CD8-positive, alpha-beta T cell (primary cell): ENCODE measurements at places on chromosomes 2 and 18.
A peak's percentile ranks its signal among the peaks of the same experiment; 100 is the strongest.

DNA sequence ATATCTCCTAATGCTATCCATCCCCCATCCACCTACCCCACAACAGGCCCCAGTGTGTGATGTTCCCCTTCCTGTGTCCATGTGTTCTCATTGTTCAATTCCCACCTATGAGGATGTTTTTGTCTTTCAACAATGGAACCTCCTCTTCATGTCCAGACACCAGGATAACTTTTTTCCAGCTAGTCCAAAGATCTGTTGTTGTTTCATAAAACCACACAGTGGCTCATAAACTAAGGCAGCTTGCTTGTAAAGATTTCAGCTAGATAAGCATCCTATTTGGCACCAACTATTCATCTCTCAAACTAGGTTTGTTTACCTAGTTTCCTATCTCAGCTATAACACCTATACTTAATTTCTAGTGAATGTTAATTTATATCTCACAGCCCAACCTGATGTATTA is 937.7 kb downstream of the TRIB2 start:
- no peak for DNase-seq

DNA sequence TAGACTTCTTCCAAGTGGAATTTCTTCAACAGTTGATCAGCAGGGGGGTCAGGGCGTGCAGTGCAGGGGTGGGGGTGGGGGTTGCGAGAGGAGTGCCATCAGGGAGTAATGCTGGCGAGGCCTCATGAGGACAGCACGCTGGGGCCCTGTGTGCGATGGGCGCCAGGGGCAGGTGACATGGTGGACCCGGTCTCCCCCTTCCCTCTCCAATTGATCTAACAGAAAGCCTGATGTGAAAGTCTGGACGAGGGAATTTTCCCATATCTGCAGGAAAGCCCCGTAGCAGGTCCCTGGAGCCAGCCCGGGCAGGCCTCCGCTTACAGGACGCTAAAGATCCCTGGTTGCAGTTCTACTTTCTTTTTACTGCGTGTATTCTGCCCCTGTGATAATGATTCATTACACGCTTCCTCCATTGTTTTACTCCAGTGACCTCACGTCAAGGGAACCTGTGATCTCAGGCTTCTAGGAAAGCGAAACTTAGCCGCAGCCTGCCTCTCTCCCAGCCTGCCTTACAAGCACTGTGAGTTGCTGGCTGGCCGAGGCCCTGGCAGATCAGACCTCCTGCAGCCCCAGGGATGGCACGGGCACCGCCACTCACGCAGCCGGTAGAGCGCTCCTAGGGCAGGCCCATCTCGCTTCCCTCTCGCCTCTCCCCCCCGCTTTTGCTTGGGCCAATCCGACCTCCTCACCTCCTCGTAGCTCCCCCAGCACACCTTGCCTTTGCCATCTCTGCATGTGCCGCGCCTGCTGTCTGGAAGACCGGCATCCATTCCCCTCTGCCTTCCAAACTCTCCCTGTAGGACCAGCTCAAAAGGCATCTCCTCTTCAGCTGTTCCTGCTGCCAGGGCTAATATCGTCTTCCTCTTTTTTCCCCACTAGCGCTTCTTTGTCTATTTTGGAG is 19.2 kb downstream of the NEURL3 start:
- DNase-seq, result peak; percentile 66

GRCh38 chr2:123045713-123046112 is 979.4 kb upstream of the CNTNAP5 start:
- no peak for DNase-seq

GRCh38 chr2:146997488-146997887 is 847.3 kb upstream of the ACVR2A start:
- DNase-seq, result no peak

DNA sequence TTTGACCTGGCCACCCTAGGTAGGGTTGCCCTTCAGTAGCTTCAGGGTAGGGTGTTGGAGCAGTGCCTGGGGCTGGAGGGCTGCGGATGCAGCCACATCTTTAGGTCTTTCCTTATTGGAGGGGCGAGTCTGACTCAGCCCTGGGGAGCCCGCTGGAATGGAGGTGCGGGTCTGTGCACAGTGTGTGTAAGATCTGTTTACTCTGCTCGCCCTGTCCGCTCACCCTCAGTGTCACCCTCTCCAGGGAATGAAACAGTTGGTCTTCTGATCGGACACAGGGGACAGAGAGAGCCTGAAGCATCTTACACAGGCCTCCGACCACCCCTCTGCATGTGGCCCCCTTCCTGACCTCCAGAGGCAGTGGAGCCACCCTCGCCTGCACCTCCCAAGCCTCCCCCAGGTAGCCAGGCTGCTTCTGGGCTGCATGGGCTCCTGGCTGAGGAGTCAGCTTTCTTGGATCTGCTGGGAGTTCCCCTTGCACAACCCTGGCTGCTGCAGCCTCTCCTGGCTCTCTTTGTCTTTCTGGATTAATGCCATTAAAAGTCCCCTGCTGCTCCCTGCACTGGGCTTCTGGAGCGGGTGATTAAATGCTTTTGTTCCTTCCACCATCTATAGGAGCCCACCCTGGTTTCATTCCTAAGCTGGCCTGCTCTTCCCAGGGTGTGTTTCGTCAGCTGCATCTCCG is 82.6 kb downstream of the ASB1 start:
- no peak for DNase-seq

GRCh38 chr18:38520786-38521185 is 955.2 kb upstream of the CELF4 start:
- no peak for DNase-seq

GRCh38 chr2:223613017-223613950 is 11.1 kb upstream of the SCG2 start:
- no peak for DNase-seq

DNA sequence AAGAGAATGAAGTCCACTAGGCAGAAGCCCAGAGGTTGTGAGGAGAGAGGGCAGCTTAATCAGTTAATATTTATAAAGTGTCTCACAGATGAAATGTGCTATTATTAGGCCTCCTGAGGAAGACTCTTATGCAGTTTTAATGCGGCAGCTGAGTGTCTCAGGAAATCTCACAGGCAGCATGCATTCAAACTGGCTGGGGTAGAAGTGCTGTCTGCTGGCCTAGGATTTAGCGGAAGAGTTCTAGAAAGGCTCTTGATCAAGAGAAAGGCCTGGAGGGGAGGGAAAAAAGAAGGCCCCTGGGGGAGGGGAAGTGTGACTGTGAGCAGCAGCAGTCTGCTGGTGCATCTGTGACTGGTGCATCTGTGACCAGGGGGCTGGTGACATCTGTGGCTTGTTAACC is 133.0 kb downstream of the FSHR start:
- DNase-seq, result no peak

- DNase-seq, result no peak
These were observed 91.6 kb downstream of the NFATC1 start for GRCh38 chr18:79487183-79487800.

GRCh38 chr2:241584436-241584835 is 25.9 kb downstream of the BOK start:
- no peak for DNase-seq

DNA sequence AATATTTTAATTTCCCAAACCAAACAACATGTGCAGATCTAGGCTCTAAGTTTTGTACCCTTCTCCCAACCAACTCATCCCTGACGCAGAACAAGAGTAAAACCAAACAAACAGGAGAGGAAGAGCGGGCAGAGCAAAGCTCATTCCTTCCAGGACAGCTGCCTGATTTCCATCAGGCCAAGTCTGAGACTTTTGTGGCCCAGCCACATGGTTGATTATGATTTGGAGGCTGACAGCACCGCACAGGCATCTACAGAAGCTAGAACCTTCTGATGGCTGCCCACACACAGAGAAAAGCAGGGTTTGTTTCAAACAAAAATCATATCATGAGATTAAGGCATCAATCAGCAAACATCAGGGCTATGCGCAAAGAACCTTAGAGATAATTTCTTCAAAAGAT is 262.6 kb downstream of the TNS1 start:
- DNase-seq, result no peak

DNA sequence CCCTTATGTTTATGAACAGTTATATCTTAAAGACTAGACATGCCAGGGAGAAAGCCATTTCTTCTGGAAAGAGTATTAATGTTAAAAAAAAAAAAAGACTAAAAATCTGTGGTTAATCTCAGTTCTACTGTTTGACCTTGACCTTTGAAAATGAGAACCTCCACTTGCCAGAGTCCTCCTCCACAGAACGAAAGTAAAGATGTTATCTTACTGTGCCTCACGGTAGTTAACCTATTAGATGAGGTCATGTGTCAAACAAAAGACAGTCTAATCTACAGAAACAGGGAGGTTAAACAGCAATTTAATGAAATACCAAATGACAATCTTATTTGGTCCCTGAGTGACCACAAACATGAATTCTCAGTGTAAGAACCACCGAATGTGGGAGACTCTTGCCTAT is 51.2 kb downstream of the SLC14A2 start:
- DNase-seq, result no peak

GRCh38 chr2:200585730-200586643 is at the start of gene AOX1:
Gene AOX1, plus strand, starts transcription at chr2:200586014. Its CDS starts 95 bp downstream, at chr2:200586109.
- peak; percentile 55 for DNase-seq

- DNase-seq, result no peak
These were observed 102.4 kb downstream of the TRIB2 start for GRCh38 chr2:12819103-12819475.
